ENCODE measurements at places on chromosomes 5 and 9.

DNA sequence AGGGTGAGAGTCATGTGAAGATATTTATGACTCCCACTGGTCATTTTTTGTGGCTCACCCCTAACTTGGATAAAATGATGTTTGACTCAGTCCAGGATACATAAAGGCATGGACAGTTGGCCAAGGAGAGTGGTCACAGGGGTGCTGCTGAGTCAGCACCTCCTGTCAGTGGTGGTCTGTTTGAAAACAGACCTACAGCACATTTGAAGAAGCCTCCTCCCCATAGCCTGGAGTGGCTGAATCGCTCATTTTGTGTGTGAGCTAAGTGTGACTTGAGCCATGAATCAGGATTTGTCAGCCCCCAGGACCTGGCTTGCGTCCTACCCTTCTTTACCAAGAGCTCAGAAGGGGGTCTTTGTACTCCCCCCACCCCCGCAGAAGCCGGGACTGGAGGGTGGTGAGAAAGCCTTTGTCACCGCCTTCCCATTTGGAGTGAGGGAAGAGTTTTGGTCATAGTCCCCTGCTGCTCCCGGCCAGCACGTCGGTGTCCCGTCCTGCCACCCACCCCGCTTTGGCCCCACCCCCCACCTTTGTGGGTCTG lies 35.6 kb downstream of the TRIO start:
- DNase-seq = no peak

- DNase-seq = no peak
Observed at GRCh38 chr5:67240846-67241245, 44.2 kb upstream of the CD180 start.

GRCh38 chr5:26569929-26570258 lies 468.5 kb downstream of the CDH9 start:
- no peak for DNase-seq

DNA sequence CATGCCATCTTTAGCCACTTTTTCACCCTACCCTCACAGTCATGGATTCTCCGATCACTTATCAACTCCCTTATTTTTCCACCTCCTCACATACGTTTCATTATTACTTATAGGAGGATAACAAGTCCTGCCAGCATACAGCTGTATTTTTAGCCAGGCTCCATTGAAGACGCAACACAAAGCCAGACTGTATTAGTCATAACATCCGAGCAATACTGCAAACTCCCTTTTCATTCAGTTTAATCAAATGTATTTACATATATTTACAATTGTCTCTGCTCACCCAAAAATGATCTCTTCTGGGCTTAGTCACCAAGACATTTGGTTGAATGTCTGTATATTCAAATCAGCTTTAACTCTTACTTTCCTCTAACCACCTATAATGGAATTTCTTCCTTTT lies 126.4 kb upstream of the PRLR start:
- no peak for DNase-seq

- DNase-seq = no peak
Observed at GRCh38 chr9:117662651-117663050, 41.6 kb upstream of the TLR4 start.

GRCh38 chr5:74632947-74633356 lies 7.6 kb downstream of the ENC1 start:
- DNase-seq = no peak

GRCh38 chr5:54844905-54845566 lies 140.4 kb downstream of the ESM1 start:
- DNase-seq = no peak

GRCh38 chr9:80147866-80148265 lies 576.1 kb downstream of the TLE4 start:
- DNase-seq = no peak

- no peak for DNase-seq
Observed at GRCh38 chr5:159332800-159333544, 2.7 kb upstream of the IL12B start.

- no peak for DNase-seq
Observed at GRCh38 chr9:137457406-137458193, 1.5 kb downstream of the NSMF start.

GRCh38 chr9:101566904-101567724 lies 27.7 kb downstream of the PPP3R2 start:
- DNase-seq = peak; percentile 12

- DNase-seq = no peak
Observed at GRCh38 chr5:97923496-97923895, 740.4 kb upstream of the RIOK2 start.

GRCh38 chr9:137302449-137303150 lies 529 bp upstream of the NRARP start:
- no peak for DNase-seq

DNA sequence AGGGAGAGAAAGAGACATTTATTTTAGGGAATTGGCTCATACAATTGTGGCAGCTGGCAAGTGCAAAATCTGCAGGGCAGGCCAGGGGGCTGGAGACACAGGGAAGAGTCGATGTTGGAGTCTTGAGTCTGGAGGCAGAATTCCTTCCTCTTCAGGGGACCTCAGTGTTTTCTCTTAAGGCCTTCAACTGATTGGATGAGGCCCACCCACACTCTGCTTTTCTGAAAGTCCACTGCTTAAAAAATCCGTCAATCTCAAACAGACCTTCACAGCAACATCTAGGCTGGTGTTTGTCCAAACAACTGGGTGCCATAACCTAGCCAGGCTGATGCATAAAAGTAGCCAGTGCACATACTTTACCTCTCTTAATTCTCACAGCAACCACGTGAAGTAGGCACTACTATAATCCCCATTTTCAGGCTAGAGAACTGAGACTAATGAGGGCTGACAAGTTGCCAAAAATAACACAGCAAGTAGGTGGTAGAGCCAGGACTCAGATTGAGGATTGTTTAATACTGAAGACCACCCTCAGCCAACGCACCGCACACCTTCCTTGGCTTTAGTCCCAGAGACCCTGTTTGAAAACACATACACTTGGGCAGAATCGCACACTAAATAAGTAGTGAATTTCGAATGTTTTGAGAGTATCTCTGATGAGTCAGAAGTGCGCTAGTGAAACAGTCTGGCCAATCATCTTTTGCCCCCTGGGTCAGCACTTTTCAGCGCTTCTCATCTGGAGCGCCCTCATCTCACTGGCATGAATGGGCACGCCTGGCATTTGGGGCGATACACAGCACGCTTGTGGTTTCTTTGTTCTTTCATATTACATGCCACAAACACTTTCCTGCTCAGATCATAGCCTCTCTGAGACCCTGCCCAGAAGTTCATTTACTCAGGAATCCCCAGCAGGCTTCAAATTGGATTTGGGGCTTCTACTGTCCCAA lies 591.4 kb downstream of the CCDC171 start:
- no peak for DNase-seq

DNA sequence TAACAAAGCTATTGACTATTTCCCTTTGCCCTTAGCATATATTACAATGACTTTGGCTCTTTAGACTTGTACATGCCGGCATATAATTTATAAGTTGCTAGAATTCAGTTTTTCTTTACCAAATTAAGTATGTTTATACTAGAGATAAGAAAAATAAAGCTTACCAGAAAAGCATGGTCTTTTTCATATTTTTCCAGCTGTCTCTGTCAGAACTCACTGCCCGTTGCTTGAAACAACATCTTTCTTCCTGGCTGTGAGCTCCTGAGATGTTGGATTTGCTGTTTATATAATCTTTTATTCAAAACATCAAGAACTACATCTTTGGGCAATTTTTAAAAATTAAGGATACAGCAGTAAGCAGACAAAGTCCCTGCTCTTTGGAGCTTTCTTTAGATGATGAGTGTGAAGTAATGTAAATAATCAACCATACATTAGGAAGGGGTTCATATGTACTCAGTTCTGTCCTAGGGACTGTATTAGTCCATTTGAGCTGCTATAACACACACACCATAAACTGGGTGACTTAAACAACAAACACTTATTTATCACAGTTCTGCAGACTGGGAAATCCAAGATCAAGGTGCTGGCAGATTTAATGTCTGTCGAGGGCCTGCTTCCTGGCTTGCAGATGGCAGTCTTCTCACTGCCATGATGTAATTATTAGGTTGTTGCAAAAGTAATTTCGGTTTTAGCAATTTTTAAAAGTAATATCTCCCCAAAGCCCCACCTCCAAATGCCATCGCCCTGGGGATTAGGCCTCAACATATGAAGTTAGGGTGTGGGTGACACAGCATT lies 45.4 kb upstream of the RANBP3L start:
- no peak for DNase-seq

DNA sequence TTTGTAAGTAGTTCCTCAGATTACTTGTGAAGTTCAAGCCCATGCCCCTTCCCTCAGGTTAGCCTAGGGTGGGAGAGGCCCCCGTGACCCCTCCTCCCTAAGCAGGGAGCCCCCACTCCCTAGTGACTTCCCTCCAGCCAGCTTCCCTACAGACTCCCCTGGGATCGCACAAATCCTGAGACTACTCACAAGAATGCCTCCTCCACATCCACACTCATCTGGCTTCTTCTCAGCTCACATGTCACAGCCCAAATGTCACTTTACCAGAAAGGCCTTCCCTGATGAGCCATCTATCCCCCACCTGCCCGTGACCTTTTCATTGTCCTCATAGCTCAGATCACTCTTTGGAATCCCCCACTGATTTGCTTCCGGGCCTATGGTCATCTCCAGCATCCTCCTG lies 96.7 kb upstream of the ARAP3 start:
- no peak for DNase-seq

DNA sequence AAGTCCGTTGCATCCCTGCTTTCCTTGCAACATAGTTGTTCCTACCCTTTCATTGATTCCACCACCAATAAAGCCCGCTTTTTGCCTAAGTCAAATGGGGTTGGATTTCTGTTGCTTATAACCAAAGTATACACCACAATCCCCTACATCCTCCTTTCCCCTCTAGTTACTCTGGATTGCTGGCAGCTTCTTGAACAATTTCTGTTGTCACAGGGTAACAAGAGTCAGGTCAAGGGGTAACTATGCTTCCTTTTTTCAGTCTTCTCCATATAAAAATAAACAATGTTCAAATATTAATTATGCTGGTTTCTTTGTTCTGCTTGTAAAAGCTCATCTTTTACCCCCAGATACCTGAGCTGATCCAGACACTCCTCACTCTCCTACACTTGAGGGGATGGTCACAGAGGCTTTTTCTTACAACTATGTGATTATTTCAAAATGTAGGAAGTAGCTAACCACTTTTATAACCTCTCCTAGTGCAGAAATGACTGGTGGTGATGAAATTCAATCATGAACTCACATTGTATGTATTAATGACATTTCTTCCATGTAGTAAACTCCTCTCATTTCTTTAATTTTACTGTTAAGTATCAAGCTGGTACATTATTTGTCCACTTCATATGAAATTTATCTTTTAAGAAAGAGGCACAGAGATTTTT lies 136.5 kb downstream of the SNX18 start:
- no peak for DNase-seq

- DNase-seq = no peak
Observed at GRCh38 chr5:116271446-116272025, 186.7 kb downstream of the COMMD10 start.

- peak; percentile 83 for DNase-seq
Observed at GRCh38 chr9:131237931-131238401, 38.3 kb downstream of the FAM78A start.

GRCh38 chr9:114055894-114056293 lies 22.2 kb downstream of the AMBP start:
- DNase-seq = no peak

- DNase-seq = no peak
Observed at GRCh38 chr5:55502759-55503158, 32.0 kb downstream of the PLPP1 start.

DNA sequence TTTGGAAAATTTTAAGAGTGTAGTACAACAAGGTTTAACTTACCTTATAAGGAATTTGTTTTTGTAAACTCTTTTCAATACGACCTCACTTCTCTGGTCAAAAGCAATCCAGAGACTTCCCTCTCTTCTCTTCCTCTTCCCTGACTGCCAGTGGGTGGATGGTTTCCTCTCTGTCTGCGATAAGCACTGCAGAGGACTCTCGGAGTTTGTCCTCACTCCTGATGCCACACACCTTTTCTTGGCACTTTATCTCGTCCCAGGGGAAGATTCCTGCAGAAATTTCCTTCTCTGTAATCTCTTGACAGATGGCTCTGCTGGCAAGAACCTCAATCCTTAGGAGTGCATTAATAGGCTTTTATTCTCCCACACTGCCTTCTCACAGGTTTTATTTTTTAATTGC lies 641.6 kb downstream of the NR2F1-AS1 start:
- no peak for DNase-seq

- no peak for DNase-seq
Observed at GRCh38 chr5:31972558-31972957, 201.6 kb downstream of the GOLPH3 start.

DNA sequence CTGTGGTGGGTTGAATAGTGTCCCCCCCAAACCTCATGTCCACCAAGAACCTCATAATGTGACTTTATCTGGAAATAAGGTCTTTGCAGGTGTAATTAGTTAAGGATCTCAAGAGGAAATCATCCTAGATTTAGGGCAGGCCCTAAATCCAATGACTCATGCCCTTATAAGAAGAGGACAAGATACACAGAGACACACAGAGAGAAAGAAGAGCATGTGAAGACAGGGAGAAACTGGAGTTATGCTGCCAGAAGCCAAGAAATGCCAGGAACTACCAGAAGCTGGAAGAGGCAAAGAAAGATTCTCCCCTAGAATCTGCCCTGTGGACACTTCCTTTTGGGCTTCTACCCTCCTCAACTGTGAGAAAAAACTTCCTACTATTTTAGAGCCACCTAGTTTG lies 8.8 kb downstream of the FAM13B start:
- DNase-seq = no peak

DNA sequence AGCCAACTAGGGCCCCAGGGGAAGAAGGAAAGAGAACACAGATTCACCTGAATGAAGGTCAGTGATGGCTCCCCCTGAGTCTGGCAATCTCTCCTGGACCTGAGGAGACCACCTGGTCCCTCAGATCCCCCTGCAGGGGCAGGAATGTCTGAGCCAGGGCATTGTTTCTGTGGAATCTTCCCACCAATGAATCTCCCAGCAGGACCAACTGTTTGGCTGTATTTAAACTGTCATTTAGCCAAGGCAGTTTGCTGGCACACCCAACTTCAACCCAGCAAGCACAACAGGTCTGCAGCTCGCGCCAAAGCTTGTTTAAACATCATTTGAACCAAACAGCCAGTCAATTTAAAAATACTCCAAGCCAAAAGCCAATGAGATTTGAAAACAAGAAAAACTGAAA lies 92.6 kb downstream of the SH3TC2 start:
- no peak for DNase-seq

DNA sequence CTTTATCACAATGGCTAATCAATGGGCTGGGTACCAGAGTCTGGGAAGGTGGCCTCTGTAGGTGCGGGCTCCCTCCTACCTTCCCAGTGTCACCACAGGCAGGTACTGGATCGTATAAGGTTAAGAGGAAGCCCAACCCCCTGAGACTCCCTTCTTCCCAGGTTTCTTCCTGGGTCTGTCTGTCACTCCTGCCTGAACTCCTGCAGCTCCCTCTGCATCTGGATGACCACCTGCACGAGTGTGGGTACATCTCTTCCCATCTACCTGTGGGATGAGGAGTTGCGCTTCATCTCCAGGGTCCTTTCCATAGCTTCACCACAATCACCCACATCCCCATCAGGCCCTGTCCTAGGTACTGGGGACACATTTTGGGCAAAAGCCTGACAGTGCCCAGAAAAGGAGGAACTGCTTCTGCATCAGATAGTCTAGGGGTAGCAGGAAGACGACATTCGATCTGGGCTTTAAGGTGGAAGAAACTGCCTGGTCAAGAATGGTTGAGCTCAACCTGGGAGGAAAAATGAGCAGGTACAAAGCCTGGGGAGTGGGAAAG lies 112.2 kb upstream of the ALDH1B1 start:
- no peak for DNase-seq

GRCh38 chr5:67802766-67803165 lies 412.8 kb upstream of the PIK3R1 start:
- no peak for DNase-seq

GRCh38 chr5:42993516-42994245 lies 46.4 kb downstream of the ANXA2R start:
- peak; percentile 47 for DNase-seq
